ENCODE measurements at places on chromosomes 1 and 21.

GRCh38 chr1:147273409-147274336, 31.2 kb downstream of the CHD1L start:
- peak; percentile 65 for DNase-seq

DNA sequence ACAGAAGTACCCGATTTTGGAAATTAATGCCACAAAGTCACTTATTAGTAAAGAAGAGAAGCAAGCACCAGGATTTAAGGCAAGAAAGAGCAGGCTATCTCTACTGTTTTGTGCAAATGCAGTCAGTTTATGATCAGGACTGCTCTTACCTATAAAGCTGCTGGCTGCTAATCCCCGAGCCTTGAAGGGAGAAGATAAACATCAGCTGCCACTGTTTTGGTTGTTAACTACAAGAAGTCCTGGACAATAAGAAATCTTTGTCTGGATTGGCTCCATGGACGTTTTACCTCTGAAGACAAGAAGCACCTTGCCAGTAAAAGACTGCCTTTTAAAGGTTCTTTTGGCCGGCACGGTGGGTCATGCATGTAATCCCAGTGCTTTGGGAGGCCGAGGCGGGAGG, 21.4 kb downstream of the FRRS1 start:
- DNase-seq: no peak

DNA sequence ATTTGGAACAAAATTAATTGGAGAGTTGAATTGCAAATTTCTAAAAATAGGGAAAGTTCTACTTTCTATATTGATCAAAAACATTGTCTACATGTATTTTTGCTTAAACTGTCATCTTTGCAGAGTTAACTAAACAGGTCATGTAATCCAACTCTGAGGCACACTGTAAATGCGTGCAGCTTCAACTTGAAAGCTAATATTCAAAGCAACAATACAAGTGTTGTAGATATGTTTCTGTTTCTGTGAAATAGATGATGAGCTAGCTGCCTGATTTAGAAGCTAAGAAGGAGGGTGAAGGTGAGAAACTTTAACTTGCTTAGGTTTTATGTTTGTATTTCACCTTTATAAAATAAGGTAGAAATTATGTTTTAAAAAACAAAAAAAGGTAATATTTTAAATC, 77.2 kb downstream of the IVNS1ABP start:
- DNase-seq: no peak

GRCh38 chr1:178438432-178438831, 58.3 kb downstream of the CLEC20A start:
- no peak for DNase-seq

- DNase-seq: no peak
Observed at GRCh38 chr1:18397641-18398040, 83.1 kb upstream of the KLHDC7A start.

DNA sequence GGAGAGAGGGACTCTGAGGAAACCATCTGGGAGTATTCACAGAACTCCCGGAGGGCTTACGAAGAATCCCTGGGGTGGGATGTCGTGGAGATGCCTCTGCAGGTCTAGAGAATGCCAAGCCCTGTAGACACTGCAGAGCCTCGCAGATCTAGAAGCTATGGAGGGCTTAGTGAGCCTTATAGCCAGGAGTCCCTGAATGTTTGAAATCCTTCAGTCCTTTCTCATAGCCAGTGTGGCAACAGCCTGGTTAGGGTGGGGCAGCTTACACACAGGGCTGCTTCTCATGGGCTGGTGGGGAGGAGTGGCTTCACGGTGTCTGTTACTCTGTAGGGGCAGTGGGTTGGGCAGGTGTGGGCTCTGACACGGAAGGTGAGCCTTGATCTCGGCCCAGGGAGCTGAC, 44.2 kb upstream of the KDM4A start:
- no peak for DNase-seq

- DNase-seq: no peak
Observed at GRCh38 chr1:180975551-180975950, 47.1 kb downstream of the STX6 start.

- no peak for DNase-seq
Observed at GRCh38 chr1:59755069-59755685, 59.6 kb upstream of the HOOK1 start.

- no peak for DNase-seq
Observed at GRCh38 chr21:31448496-31448895, 104.4 kb upstream of the TIAM1 start.

GRCh38 chr1:188270497-188270896, 1441.7 kb downstream of the PLA2G4A start:
- DNase-seq: no peak

- DNase-seq: no peak
Observed at GRCh38 chr21:27062443-27062842, 95.6 kb upstream of the ADAMTS5 start.

DNA sequence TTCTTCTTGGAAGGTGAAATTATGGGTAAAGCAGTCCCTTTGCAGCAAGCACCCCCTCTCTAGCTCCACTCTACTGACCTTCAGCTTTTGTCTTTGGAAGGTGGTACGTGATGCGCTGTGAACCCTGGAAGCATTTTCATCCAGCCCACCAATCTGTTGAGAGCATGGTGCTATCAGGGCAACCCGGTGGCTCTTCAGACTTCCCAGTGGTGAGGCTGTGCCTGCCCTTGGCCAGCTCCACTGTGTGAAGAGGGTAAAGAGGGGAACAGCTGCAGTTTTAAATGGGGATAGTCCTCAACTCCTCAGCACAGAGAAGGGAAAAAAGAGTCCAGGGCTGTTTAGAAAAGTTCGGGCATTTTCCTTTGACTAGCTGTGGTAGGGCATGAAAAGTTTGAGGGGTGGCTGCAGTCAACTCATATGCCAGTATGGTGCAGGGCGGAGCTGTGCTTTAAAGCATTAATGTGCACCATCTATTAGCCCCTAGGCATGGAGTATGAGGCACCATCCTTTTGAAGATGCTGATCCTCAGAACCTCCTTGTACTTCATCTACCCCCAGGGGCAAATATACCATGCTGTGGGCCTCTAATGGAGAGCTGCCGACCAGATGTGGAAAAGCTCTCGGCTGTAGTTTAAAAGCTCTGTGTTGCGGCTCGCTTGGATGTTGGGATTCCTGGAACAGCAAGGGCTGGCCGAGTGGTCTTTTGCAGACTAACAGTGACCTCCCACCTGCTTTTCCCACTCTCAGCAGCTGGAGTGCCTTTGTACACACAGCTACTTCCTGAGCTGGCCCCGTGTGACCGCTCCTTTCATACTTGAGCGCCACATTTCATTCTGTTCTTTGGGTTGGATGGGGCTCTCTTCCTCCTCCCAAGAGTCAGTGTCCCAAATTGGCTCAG, 123.0 kb downstream of the PEX14 start:
- no peak for DNase-seq

- no peak for DNase-seq
Observed at GRCh38 chr1:204362984-204363334, 3.2 kb upstream of the PLEKHA6 start.

- no peak for DNase-seq
Observed at GRCh38 chr1:29259802-29260441, 23.6 kb downstream of the PTPRU start.

DNA sequence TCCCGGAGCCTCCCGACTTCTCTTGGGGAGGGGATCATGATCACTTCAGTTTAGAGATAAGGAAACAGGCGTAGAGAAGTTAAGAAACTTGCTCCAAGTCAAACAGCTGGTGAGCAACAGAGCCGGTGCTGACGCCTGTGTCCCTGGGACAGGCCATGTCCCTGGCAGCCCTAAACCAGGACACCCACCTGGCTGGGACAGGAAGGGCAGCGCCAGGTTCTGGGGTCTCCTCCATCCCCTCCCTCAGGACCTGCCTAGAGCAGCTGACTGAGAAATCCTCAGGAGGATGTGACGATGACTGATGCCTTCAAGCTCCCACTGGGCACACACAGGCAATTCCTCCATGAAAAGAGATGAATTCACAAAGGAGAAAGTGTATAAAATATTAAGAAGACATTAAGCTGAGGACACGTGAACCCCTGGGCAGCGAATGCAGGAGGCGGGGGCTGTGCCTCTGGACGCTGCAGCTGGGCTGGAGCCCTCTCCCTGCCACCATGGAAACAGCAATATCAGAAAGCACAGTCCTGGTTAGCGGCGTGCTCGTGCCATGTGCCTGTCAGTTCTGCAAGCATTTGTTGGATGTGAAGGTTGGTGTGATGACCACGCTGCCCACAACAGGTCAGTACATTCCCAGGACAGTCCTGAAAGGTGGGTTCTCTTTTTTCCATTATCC, 40.1 kb upstream of the C1orf174 start:
- DNase-seq: no peak

DNA sequence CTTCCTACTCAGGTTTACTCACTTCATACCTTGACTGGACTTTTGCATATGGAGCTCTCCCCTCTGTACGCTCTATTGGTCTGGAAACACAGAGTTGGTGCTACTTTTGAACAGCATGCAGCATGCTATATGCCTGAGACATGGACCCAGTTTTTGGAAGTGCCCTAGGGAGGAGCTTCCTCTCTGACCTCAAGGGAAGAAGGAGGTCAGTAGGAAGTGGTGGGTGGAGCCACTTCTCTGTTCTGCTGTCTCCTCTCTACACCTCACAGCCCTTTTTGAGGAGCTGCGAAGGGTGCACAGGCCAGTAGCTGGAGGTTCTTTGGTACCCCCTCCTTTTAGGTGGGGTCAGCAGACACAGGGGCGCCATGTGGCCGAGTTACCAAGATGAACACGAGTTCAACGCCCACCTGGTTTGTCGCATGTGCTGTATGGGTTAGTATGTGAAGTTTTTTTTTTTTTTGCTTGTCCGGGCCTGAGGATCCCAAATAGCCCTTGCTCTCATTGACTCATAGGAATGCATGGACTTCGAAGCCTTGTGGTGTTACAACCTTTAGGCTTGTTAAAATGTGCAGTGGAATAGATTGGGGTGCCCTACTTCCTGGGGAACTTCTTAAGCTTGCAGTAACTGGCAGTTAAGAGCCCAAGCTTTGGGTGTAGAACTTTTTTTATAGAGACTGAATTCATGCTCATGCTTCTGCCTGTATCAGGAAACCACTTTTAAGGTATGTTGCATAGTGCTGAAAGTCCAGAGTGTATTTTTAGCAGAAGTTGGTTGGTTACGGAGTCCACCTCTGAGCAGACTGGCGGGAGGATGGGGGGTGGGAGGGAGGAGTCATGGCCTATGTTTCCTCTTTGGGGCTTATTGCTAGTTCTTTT, 10.7 kb downstream of the MACF1 start:
- no peak for DNase-seq

- no peak for DNase-seq
Observed at GRCh38 chr1:65214340-65215027, 66.5 kb downstream of the AK4 start.

DNA sequence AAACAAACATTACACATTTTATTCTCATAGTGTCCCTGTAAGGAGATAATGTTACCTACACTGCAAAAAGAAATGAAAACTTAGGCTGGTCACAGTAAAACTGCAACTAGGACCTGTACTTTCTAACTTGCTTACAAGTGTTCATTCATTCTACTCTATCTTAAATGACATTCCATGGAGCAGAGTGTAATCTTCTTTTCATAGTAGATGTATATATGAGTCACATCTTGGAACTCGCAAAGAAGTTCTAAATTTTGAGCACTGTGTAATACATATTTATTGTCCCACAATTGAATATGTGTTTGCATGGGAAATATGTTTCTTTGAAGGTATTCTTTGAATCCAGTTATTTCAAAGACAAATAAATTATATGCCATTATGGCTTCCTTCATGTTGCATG, 1258.5 kb upstream of the ADGRL2 start:
- DNase-seq: peak; percentile 6

- DNase-seq: no peak
Observed at GRCh38 chr1:58934706-58935105, 150.9 kb upstream of the JUN start.

DNA sequence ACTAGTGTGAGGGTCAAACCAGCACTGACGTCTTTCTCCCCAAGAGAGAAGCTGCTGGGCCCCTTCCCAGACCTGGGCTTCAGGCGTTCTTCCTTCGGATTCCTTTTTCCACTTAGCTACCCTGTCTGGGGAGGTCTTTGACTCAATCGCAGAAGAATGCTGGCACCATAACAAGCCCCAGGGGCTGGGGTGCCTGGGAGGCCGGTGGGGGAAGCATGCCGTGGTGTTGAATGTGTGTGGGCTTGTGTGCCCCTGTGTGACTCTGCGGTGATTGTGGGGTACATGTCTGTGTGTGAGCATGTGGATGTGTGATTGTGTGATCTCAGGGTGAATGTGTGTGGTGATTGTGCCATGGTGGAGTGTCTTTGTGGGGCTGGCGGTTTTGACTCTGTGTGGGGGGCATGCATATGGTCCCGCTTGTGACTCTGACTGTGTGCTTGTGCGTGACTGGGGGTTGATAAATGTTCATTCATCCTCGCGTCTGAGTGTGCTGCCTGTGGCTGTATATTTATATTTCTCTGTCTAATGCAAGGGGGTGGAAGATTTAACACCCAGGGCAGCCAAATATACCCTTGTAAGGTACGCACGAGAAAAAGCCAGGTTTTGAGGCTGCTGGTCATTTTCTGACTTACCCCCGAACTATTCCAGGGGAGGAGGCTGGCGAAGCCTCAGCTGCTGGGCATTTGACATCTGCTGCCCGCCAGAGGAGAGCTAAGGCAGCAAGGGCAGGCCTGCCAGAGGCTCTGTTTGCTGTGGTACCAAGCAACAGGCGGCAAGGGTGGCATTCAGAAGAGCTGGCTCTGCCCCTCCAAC, 1.1 kb upstream of the SYNC start:
- DNase-seq: peak; percentile 93

GRCh38 chr1:44641126-44642102, 32.9 kb downstream of the TMEM53 start:
- no peak for DNase-seq

- DNase-seq: no peak
Observed at GRCh38 chr1:110927484-110928075, 36.1 kb downstream of the LRIF1 start.

DNA sequence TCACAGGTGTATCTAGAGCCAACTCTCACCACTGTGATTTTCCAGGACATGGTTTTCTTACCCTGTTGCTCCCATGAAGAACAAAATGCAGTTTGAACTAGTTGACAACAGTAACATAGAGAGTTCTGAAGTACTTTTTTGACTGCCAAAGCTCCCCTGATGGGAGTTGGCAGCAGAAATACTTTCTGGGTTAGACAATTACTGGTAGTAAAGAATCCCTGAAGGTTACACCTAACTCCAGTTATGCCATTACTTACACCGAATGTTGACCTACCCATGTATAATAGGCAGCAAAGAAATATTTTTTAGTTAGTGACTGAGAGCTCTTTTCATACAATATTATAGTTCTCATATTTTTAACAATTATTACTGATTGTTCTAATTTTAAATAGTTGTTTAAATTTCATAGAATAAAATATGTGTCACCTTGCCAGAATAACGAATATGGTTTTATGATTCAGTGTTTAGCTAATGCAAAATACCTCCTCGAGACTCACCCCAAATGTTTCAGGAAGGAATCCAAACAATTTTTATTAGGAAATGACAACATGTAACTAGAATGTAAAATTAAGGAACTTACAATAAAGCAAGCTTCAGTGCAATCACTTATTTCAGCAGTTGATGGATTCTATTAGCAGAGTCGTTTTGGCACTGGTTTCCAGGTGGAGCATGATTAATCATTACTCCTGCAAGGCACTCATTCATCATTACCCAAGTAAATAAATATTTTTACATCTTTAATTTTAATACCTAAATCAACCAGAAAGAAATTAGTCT, 237.6 kb downstream of the MRPL39 start:
- no peak for DNase-seq

GRCh38 chr1:78560811-78561210, 59.4 kb upstream of the IFI44L start:
- DNase-seq: no peak

All from AG04450 (cell line).